ENCODE measurements at places on chromosomes 2 and 18.

DNA sequence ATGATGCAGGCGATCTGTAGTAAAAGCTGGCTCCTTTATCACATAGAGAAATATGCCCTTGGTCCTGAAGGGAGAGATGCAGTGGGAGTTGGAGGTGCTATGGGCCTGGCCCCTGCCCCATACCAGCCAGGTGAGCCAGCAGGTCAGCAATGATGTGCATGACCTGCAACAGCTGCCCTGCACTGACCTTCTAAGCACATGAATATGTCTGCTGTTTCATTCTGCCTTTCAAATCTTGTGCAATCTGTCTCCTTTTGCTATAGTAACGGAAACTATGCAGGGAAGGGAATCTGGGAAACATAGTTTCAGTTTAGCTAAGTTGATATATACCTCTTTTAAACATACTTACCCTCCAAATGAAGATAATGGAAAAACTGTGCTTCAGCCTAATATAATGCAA, 235.2 kb downstream of the TDRD15 start:
- DNase-seq: no peak

- DNase-seq: no peak
Measured at GRCh38 chr2:12615509-12615908, 101.2 kb upstream of the TRIB2 start.

GRCh38 chr2:134490559-134490958, 228.2 kb downstream of the TMEM163 start:
- no peak for DNase-seq

DNA sequence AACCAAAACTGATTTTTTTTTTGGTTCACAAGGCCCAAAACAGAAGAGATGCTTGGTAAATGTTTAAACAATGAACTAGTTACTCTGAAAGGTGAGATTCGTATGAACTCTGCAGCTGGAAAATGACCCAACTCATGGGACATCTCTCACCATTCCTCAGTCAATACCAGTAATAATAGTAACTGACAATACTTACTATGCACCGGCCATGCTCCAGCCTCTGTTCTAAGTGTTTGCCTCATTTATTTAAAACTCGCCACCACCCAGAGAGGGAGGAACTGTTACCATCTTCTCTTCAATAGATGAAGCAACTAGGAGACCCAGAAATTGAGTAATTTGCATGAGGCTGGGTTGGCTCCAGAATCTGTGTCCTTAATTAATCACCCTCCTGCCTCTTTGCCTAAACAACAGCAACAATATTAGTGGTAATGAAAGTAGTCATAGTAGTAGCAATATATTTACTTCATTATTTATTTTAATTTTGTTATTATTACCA, 130.4 kb downstream of the CTIF start:
- no peak for DNase-seq

GRCh38 chr18:78774741-78775141, 204.9 kb upstream of the SALL3 start:
- DNase-seq: no peak

- DNase-seq: no peak
Measured at GRCh38 chr2:231288590-231288989, 90.2 kb downstream of the ARMC9 start.

- no peak for DNase-seq
Measured at GRCh38 chr2:143950704-143951103, 569.2 kb downstream of the ZEB2 start.

GRCh38 chr18:6280211-6280743, 134.4 kb downstream of the L3MBTL4 start:
- DNase-seq: no peak

GRCh38 chr18:22470248-22471235, 52.8 kb upstream of the CTAGE1 start:
- no peak for DNase-seq

- DNase-seq: no peak
Measured at GRCh38 chr2:127598711-127599110, 47.2 kb upstream of the GPR17 start.

DNA sequence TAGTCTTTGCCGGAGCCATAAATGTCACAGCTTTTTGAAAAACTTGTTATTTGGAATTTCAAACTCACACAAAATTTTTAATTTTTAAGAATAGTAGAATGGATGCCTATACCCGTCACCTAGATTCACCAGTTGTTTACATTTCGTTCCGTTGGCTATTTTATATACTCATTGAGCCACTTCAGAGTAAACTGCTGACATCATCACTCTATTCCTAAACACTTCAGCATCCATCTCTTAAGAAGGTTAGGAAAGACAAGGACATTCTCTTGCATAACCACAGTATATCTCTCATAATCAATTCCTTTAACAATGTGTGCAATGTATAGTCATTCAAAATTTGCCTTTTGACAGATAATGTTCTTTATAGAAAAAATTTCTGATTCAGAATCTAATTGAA, 1065.8 kb downstream of the LRP1B start:
- no peak for DNase-seq

DNA sequence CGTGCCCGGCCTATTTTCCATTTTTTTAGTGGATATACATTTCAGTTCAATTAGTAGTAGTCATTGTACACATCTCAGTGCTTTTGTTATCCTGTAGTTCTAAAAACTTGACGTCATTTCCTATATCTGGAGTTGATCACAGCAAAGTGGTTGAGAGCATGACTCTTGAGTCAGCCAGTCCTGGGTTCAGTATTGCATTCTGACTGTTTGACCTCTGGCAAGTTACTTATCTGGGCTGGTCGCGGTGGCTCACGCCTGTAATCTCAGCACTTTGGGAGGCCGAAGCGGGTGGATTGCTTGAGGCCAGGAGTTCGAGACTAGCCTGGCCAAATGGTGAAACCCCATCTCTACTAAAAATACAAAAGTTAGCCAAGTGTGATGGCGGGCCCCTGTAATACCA, 50.4 kb upstream of the PPM1B start:
- no peak for DNase-seq

DNA sequence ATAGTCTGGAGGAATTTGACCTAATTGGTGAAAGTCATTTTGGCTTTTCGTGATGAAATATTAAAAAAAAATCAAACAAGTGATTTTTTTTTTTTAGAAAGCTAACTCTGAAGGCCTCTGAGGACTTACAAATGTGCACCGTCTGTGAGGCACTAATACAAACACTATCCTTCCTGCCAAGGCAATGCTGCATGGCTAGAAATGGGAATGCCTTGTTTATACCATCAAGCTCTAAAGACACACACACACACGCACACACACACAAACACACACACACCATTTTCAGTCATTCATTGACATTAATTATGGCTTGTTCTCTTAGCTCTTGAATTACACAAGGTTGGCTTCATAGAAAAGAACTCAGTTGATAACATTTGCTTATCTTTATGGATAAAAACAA, 1242.0 kb upstream of the ACVR2A start:
- DNase-seq: no peak

DNA sequence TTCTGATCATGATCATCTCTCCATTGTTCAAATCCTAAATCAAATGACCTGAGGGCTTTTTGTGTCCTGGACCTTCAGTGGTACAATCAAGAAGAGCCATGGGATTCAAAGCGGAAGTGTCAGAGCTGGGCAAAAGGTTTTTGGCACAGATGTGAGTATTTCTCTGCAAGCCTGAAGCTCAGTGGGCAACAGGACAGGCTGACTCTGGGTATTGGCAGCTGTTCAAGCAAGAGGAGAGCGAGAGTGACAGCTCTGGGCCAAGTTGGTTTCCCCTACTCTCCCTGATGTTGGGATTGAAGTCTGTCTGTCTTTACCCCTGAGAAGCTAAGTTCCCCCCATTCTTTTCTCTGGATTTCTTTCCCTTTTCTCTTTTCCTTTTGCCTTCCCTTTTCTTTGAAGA, 33.3 kb downstream of the DSEL start:
- no peak for DNase-seq

GRCh38 chr2:170712653-170713542, 2.2 kb upstream of the SP5 start:
- DNase-seq: peak; percentile 35

DNA sequence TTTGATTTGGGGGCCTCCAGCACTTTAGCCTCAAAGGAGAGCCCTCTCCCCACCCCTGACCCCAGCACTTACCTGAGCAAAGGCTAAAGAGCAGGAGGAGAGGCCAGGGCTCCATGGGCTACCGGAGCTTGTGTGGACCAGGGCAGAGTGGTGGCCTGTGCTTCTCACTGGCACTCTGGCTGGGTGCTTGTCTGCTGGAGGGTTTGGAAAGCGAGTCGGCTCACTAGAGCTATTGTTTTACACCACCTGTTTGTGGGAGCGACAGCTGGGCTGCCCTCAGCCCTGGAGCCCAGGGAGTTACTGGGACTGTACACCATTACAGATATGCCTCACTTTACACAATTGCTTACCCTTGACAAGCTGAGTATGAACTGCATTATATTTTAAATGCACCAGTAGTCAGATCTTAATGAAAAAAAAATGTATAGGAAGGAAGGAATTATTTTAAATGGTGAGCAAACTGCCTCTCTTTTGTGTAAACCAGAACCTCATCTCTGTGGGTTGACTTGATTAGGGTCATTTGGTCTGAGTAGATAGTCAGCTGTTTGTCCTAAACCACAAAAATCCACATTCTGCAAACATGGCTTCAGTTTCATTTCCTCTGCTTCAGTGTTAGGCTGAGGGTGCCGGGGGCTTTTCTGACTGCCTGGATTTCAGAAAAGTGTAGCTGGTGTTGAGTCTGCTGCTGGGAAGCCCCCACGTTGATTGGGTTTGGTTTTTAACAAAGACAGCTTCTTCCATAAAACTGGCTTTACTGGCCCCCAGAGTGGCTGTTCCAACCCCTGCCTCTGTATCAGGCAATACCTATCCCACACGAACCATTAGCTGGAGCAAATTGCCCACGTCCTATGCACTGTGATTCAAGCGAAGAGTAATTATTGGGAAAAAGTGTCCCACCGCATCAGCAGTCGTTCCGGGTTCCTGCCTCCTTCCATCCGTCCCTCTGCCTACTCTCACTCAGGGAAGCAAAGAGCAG, at the start of gene CHRNA1:
Gene CHRNA1 (minus strand): TSS at position 193 of the 976 bp plus-strand sequence. CDS start 78 bp downstream, at position 115.
- no peak for DNase-seq

- DNase-seq: no peak
Measured at GRCh38 chr2:17272170-17272569, 246.1 kb downstream of the RAD51AP2 start.

GRCh38 chr18:8238507-8238906, 370.7 kb upstream of the RAB12 start:
- DNase-seq: no peak
